ENCODE measurements at places on chromosomes 2 and 18. TPM values are rescaled to one million over a fixed set of nuclear protein-coding genes. Genes with fewer than 3 reads are reported as not detected.

DNA sequence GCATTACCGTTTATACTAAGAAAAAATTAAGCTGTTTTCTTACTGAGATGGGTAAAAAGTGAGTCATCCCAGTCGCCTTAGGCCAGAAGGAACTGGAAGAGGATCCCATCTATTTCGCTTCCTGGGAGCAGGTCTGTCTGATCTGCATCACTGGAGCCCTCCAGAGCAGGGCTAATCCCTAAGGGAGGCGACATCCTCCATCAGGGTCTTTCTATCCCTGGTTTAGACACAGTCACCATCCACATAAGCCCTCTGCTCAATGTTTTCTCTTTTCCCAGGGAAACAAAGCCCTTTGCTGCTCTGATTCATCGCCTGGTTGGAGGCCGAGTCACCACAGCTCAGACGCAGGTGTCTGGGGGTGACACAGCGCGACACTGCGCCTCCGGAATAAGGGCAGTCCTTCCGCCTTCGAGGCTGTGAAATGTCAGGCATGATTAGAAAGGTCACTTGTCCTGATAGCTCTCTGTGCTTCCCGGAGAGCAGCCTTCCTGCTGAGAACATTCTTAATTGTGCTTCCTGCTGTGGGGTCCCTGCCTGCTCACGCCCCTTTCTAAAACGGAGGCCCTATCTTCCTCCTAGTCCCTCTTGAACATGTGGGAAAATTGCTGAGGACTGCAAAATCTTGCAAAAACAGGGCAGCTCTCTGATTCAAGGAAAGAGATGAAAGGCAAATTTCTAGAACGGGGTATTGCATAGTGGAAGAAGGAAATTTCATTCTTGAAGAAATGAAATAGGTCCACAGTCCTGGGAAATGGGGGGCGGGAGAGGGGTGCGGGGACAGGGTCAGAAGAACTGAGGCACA is 56.3 kb downstream of the MARCHF4 start:
- no peak for DNase-seq

The YES1 gene
- 26.0 TPM for total RNA-seq

The VWA3B gene
- total RNA-seq = not detected

The ANO7 gene
- total RNA-seq = 0.25 TPM

DNA sequence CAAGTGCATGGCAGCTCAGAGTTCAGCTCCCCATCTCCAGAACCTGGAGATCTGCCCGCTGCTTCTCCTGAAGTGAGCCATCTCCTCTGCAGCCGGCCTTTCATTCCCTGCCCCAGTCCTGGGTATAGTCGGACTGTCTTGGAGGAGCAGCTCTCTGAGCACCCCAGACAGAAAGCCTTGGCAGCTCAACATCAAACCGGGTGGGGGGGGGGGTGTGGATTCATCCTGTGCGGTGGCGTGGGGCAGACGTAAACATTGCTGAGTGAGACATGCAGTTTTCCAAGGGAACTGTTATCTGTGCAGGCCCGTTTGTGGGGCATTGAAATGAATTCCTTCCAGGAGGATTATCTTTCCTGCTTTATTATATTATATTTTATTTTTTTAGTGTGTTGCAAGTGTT is 125.9 kb upstream of the MYCN start:
- no peak for DNase-seq
